ENCODE measurements at places on chromosomes 5 and 9.

GRCh38 chr9:79686381-79687130, 114.8 kb downstream of the TLE4 start:
- no peak overlapping the region for H3K27ac ChIP-seq
- peaks cover 4% of the 10 kb centered on the region for H3K4me1 ChIP-seq
- H3K36me3 ChIP-seq, result no peaks in the 10 kb centered on the region
- no peak for DNase-seq

DNA sequence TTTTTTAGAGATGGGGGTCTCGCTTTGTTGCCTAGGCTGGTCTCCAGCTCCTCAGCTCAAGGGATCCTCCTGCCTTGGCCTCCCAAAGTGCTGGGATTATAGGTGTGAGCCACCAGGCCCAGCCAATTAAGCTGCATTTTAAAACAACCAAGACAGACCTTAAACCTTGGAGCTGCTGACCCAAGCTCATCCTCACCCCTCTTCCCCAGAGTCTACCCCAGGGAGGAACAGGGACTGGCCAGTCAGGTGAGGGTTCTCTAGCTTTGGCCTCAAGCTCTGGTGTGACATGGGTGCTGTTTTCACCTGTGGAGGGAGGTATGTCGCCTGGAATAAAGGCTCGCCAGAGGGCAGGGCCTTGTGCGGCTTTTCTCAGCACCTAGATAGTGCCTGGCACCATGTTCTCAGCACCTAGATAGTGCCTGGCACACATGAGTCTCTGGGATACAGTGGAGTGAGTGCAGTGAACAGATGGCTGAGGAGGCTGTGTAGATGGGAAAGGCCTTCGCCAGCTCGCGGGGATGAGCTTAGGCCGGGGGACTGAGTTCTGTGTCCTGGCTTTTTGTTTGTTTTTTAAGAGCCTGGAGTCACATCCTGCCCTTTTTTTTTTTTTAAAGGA, 7.4 kb downstream of the CDK9 start:
- H3K36me3 ChIP-seq, result peaks cover 36% of the 10 kb centered on the region
- H3K4me3 ChIP-seq, result no peak overlapping the region
- no peak for DNase-seq
- no peak overlapping the region for H3K27ac ChIP-seq
- H3K27me3 ChIP-seq, result no peaks in the 10 kb centered on the region

- H3K27me3 ChIP-seq, result no peaks in the 10 kb centered on the region
- H3K4me3 ChIP-seq, result no peak overlapping the region
- H3K4me1 ChIP-seq, result no peaks in the 10 kb centered on the region
- no peaks in the 10 kb centered on the region for H3K36me3 ChIP-seq
Measured at GRCh38 chr5:142587354-142587965, 98.4 kb downstream of the FGF1 start.

GRCh38 chr9:33198165-33198564, 31.0 kb upstream of the B4GALT1 start:
- no peak for DNase-seq
- no peak overlapping the region for H3K27ac ChIP-seq
- no peak overlapping the region for H3K4me3 ChIP-seq
- peaks cover 4% of the 10 kb centered on the region for H3K4me1 ChIP-seq

DNA sequence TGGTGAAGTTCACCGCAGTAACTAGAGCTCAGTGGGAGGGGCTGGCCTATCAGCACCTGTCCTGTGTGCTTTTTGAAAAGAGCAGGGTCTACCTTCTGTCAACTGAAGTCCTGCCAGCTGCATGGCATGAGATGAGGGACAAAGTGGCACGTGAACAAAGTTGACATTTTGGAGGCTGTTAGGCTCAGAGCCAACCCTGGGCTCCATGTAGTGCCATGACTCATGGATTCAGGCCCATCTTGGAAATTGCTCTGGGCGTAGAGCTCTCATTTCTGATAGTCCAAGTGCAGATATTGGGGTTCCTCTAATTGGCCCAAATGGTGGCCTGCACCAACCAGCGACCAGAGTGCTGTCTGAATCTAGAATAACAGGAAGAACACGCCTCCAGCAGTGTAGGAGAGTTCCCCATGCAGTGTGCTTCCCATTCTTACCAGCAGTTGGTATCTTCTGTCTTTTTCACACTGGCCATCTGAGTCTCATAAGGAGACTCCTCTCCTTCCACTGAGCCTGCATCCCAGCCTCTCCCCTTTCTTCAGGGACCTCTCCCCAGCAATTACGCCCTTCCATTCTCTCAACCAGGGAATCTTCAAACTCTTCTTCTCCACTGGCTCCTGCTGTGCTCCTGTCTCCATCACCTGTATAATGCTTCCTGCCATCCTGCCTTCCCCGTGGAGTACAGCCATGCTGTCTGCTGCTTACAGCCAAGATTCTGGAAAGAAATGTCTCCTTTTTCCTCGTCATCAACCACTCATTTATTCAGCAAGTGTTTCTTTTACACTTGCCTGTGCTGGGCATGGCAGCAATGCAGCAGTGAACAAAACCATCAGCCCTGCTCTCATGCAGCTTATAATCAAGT, 30.4 kb downstream of the IRF1 start:
- no peak overlapping the region for H3K27ac ChIP-seq
- H3K4me1 ChIP-seq, result peaks cover 50% of the 10 kb centered on the region
- H3K27me3 ChIP-seq, result no peaks in the 10 kb centered on the region

DNA sequence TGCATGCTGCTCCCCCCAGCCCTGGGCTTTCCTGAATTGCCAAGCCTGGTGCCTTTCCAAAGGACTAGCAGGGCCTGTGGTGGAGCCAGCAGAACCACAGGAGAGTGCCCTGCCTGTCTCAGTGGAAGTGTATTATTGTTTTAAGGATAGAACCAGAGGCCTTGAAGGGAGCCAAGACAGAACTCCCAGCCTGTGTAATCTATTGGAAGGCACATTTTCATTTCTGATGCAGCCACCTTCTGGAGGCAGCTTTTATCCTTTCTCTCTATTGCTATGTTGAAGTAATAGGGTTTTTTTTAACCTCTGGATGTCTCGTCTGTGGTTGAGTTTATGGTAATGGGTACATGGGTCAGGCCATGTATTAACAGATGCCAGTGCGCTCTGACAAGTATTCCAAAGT, 29.3 kb downstream of the RNF44 start:
- H3K4me3 ChIP-seq, result no peak overlapping the region
- H3K27me3 ChIP-seq, result no peaks in the 10 kb centered on the region
- no peak for DNase-seq
- no peaks in the 10 kb centered on the region for H3K4me1 ChIP-seq
- no peak overlapping the region for H3K27ac ChIP-seq

GRCh38 chr5:175285261-175285660, 158.7 kb downstream of the DRD1 start:
- no peak overlapping the region for H3K4me3 ChIP-seq
- DNase-seq, result no peak
- H3K36me3 ChIP-seq, result no peaks in the 10 kb centered on the region

- peaks cover 13% of the 10 kb centered on the region for H3K27me3 ChIP-seq
- H3K27ac ChIP-seq, result no peak overlapping the region
- DNase-seq, result no peak
- no peaks in the 10 kb centered on the region for H3K36me3 ChIP-seq
- no peak overlapping the region for H3K4me3 ChIP-seq
Measured at GRCh38 chr5:136210259-136210658, 17.3 kb upstream of the SMIM32 start.

DNA sequence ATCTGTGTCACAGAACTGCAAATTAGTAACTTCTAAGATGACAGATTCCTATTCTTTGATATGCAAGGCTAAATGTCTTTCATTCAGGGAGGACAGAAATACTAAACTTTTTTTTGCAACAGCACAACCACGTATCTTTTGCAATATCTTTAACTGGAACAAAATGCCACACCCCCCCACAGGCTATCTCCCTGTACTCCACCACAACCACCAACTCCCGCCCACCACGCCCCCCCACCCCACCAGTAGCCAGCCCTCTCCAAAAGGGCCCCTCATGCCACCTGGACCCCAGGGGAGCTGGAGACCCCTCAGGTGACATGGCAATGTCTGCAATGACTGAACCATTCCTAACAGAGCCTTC, 131.8 kb downstream of the ROR2 start:
- H3K4me1 ChIP-seq, result no peaks in the 10 kb centered on the region
- H3K36me3 ChIP-seq, result no peaks in the 10 kb centered on the region
- no peak overlapping the region for H3K4me3 ChIP-seq
- no peak for DNase-seq
- H3K27me3 ChIP-seq, result no peaks in the 10 kb centered on the region

- H3K4me1 ChIP-seq, result no peaks in the 10 kb centered on the region
- no peak for DNase-seq
- no peak overlapping the region for H3K4me3 ChIP-seq
- H3K27ac ChIP-seq, result no peak overlapping the region
- H3K27me3 ChIP-seq, result no peaks in the 10 kb centered on the region
Measured at GRCh38 chr9:120559546-120559945, 20.4 kb downstream of the CDK5RAP2 start.

DNA sequence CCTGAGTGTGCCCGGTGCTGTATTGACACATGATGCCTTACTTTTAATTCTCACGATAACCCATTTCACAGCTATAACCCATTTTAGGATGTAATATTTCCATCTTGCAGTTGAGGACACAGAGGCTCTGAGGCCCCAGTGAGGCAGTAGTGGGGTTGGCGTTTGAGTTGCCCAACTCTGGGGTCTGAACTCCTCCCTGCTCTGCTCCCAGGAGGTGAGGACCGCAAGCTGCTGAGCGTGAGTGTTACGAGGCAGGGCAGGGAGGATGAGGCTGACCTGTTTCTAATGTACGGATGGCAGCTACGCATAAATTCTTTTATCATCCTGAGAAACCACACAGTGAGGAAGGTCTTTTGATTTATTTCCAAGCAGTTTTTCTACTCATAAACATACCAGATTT, 11.4 kb downstream of the LRRC8A start:
- H3K4me1 ChIP-seq, result peaks cover 40% of the 10 kb centered on the region
- H3K27me3 ChIP-seq, result no peaks in the 10 kb centered on the region
- peak overlapping the region; percentile 91 for H3K27ac ChIP-seq
- peaks cover 87% of the 10 kb centered on the region for H3K36me3 ChIP-seq
- DNase-seq, result no peak

DNA sequence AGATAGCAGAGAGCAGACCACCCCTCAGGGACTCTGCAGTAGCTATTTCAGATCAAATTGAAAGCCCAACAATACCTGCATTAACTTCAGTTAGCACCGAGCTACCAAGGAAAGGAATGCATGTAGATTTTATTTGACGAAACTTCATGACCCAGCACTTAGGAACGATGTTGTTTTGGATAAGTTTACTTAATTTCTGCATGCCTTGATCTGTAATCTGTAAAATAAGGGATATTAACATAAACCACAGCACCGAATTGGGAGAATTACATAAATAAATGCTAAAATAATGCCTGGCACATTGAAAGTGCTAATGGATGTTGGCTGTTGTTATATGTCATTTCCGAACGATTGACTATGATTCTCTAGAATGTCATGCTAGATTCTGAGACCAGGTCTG, 435.8 kb upstream of the CLINT1 start:
- H3K27ac ChIP-seq, result no peak overlapping the region
- no peaks in the 10 kb centered on the region for H3K36me3 ChIP-seq
- H3K27me3 ChIP-seq, result no peaks in the 10 kb centered on the region
- DNase-seq, result no peak
- H3K4me1 ChIP-seq, result no peaks in the 10 kb centered on the region
- no peak overlapping the region for H3K4me3 ChIP-seq
